ENCODE measurements at places on chromosomes 7 and 10. TPM values are rescaled to one million over a fixed set of nuclear protein-coding genes. Genes with fewer than 3 reads are reported as not detected.

- DNase-seq: no peak
Measured at GRCh38 chr7:105742787-105743186, 133.6 kb downstream of the ATXN7L1 start.

DNA sequence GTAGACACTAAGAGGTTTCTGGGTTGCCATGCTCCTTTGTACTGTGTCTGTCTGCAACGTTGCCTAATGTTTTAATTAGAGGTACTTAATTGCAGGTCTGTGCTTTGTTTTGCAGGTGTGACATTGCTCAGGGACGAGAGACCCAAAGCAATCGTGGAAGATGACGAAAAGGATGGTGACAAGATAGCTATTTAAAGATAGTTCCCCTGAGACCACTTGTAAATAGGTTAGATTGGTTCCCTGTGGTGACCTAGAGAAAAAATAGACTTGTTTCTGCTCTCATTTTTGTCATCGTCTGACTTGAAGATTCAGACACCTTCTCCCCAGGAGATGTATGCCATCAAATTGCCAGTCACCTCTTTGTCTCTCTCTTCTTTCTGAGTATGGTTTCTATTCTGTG, 20.1 kb downstream of the PPP1R17 start:
- DNase-seq: no peak

- no peak for DNase-seq
Measured at GRCh38 chr10:132577350-132578003, 39.9 kb downstream of the INPP5A start.

- no peak for DNase-seq
Measured at GRCh38 chr10:98326621-98327027, 58.6 kb upstream of the LOXL4 start.

The ZNF804B gene
- total RNA-seq: 7.7 TPM
